ENCODE measurements at places on chromosomes 7 and 10.

- DNase-seq, result no peak
Measured at GRCh38 chr10:104791471-104791870, 150.4 kb downstream of the SORCS3 start.

DNA sequence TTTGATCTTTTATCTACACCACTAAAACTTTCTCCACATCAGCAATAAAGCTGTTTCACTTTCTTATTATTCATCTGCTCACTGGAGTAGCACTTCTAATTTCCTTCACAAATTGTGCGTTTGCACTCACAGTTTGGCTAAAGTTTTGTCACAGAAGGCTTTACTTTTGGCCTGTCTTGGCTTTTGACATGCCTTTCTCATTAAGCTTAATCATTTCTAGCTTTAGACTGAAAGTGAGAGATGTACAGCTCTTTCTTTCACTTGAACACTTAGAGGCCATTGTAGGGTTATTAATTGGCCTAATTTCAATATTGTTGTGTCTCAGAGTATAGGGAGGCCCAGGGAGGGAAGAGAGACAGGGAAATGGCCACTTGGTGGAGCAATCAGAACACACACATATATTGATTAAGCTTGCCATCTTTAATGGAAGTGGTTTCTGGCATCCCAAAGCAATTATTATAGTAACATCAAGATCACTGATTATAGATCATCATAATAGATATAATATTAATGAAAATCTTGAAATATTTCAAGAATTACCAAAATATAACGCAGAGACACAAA is 512.5 kb downstream of the ETV1 start:
- DNase-seq, result no peak

GRCh38 chr10:100346765-100347567 is at the start of gene SCD:
Gene SCD, plus strand, starts transcription at chr10:100347233. Its CDS starts 272 bp downstream, at chr10:100347505.
- peak; percentile 69 for DNase-seq

- no peak for DNase-seq
Measured at GRCh38 chr10:132689721-132690360, 96.1 kb downstream of the NKX6-2 start.

- DNase-seq, result no peak
Measured at GRCh38 chr7:98288064-98288823, 6.8 kb downstream of the BRI3 start.

DNA sequence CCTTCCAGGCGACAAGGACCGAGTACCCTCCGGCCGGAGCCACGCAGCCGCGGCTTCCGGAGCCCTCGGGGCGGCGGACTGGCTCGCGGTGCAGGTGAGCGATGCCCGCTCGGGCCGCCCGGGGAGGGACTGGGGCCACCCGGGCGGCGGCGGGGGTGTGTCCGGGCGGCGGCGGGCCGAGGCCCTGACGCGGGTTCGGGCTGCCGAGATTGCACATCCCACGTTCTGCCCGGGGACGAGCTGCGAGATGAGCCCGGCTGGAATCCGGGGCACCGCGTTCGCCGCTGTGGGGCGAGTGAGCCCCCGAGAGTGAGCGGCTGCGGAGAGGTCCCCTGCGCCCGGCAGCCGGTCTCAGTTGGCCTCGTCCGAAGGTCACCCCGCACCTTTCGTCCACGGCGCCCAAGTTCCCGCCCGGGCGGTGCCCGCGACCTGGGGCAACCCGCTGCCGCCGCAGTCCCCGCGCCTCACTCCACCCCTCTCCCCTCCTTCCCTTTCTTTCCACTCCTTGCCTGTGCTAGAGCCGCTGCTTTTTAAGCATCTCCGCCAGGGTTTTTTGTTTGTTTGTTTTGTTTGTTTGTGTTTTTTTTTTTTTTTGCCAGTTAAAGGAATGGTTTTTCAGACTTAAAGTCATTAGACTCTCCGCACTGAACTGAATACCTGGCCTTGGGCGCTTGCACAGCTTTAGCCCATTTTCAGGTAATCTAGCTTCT is 515 bp downstream of the RALA start:
- no peak for DNase-seq

DNA sequence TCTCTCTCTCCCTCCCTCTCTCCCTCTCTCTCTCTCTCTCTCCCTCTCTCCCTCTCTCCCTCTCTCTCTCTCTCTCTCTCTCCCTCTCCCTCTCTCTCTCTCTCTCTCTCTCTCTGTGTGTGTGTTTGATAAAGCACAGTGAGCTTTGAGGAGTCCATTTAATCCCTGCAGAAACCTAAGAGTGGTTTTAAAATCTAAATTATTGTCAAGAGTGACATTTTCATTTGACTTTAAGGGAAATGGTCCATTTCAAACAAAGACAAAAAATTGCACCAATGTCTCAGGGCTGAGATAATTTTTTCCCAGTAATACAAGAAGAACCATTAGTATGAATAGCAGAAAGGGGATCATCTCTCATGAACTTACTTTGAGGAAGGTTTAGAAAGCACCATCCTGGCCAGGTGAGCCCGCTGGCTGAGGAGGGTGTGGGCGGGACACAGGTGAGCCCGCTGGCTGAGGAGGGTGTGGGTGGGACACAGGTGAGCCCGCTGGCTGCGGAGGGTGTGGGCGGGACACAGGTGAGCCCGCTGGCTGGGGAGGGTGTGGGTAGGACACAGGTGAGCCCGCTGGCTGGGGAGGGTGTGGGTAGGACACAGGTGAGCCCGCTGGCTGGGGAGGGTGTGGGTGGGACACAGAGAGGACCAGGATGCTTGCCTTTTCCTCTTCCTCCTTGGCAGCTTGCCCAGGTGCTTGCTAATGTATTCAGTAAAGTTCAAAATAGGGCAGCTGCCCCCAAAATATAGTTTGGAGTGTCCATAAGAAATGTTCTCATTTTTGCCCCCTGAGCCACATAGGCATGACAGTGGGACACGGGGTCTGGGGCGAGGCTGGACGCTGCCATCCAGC is 125.0 kb downstream of the DNAJB6 start:
- no peak for DNase-seq

GRCh38 chr10:3006093-3006492 is 61.3 kb upstream of the PFKP start:
- no peak for DNase-seq

DNA sequence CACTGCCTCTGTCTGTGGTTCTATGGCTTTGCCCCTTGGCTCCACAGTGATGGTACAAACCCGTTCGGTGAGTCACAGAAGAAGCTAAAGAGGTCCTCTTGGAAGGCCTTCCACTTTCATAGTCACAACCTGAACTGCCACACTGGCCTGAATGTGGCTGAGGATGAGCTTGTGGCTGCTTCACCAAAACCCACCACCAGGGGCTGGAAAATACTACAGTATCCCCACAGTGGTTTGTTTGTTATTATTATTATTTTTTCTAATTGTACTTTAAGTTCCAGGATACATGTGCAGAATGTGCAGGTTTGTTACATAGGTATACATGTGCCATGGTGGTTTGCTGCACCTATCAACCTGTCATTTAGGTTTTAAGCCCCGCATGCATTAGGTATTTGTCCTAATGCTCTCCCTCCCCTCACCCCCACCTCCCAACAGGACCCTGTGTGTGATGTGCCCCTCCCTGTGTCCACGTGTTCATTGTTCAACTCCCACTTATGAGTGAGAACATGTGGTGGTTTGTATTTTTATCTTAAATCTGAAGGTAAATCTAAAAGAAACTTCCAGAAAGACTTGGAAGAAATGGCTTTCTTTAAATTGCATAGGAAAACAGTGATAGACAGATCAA is 160.8 kb upstream of the NPSR1 start:
- no peak for DNase-seq

GRCh38 chr7:25813381-25813780 is 338.6 kb upstream of the NFE2L3 start:
- DNase-seq, result no peak

- DNase-seq, result no peak
Measured at GRCh38 chr10:91493313-91493712, 83.2 kb downstream of the HECTD2 start.

DNA sequence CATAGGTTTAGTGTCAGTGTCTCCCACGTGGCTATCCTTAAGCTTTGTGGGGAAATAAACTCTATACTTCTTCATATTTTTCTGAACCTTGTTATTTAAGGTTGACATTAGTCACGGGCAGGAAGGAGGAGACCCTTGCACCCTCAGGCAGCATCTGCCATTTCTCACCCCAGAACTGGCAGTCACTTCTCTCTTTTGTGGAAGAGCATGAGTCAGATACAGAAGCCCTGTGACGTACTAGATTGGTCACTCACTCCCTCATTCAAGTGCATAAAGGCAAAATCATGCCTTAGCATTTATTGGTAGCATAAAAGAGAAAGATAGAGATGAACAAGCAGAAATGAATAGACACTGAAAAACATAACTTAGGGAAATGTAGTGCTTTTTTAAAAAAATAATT is 206.0 kb upstream of the MDFIC start:
- DNase-seq, result no peak

GRCh38 chr10:65570143-65571010 is 1355.5 kb upstream of the LRRTM3 start:
- DNase-seq, result no peak

GRCh38 chr10:32629910-32630309 is 184.0 kb downstream of the CCDC7 start:
- DNase-seq, result no peak

DNA sequence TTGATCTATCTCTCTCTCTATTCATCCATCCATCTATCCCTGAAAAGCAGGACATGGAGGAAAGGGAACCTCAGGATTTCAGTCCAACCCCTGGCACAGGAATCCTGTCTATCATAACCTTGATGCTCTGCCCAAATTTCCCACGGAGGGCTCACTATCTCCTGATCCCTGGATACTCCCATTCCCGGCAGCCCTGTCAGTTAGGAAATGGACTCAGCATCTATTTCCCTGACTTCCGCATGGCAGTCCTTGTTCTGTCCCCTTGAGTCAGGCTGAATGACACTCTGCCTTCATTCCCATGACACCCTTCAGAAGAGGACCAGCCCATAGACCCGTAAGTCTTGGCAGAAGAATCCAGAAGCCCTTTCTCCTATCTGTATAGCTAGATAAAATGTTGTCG is 77.7 kb downstream of the VWA2 start:
- DNase-seq, result no peak

- DNase-seq, result no peak
Measured at GRCh38 chr10:7792541-7792940, 4.6 kb downstream of the ATP5F1C start.

DNA sequence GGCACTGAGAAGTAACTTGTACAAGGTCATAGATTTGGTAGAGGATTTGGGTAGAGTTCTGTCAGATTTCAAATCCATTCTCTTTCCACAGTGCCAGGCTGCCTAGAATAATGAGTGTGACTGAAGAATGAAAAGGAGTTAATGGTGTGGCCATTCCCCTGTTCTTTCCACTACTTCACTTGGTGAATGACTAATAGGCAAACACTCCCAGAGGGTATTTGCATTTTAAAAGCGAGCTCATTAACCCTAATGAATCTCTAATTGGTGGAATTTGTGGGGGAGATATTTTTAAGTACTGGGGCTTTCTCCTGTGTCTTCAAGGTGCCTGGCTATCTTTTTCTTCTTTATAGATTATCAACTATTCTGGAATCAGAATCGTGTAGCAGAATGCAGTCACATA is 74.8 kb upstream of the RPA3 start:
- no peak for DNase-seq

DNA sequence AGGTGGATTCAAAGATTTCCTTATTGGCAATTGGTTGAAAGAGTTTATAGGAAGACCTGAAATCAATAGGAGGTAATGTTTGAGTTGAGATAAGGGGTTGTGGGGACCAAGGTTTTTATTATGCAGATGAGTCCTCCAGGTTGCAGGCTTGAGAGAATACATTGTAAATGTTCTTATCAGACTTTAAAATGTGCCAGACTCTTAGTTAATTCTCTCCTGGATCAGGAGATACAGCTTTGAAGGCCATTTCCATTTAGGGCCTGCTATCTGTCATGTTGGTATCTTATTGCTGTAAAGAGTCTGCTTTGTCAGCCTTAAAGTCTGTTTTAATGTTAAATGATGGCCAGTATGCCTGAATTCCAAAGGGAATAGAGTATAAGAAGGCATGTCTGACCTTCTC is 61.8 kb upstream of the CALCR start:
- no peak for DNase-seq

DNA sequence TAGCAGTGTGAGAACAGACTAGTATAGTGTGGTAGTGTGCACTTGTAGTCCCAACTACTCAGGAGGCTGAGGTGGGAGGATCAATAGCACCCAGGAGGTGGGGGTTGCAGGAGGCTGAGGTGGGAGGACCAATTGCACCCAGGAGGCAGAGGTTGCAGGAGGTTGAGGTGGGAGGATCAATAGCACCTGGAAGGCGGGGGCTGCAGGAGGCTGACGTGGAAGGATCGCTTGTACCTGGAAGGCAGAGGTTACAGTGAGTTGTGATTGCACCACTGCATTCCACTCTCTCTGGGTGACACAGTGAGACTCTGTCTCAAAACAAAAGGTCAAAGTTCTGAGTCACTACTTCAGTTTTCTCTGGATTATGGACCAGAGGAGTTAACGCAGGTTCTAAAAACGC is 22.6 kb upstream of the DIP2C start:
- no peak for DNase-seq
